ENCODE measurements at places on chromosomes 5 and 9.

GRCh38 chr9:134408389-134408788, 82.1 kb downstream of the RXRA start:
- DNase-seq = no peak

GRCh38 chr9:83535736-83536135, 2.5 kb downstream of the FRMD3 start:
- DNase-seq = no peak

DNA sequence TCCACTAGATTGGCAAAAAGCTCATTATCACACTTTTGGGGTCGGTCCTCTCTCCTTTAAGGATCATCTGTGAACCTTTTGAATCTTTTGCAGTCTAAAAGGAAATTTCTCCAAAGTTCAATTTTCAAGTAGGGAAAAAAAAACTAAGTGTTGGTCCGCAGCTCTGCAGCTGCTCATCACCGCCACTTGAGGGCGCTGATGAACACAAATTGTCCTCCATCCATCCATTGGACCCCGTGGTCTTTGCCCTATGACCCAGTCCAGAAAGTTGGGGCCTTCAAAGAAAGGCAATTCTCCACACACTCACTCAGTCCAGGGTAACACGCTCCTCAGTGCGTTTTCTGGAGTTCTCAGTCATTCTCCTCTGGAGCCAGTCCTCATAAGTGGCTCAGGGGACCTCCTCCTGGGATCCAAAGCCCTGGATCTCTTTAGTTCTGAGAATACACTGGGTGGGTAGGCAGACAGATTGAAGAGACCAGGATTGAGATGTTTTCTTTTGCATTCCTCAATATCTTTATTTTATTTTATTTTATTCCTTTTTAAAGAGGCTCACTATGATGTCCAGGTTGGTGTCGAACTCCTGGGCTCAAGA, 63.6 kb upstream of the SLC28A3 start:
- DNase-seq = no peak

- peak; percentile 22 for DNase-seq
Observed at GRCh38 chr5:169656125-169656901, 19.2 kb downstream of the DOCK2 start.

DNA sequence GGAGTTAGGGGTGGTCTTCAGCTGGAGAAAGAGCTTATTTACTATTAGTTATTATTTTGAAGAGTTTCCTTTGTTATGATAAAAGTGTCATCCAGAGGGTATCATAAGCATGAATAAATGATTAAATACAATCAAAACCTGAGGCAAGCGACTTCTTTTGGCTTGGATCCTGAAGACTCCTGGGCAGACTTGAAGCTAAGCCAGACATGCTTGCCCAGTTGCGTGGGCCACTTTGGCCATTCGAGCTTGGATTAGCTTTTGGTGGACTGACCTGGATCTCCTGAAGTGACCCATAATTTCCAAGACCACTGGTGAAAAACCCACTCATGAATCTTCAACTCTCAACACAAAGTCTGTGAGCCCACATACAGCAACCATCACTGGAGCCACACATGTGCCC, 335.8 kb downstream of the NR2F1-AS1 start:
- DNase-seq = no peak

- DNase-seq = no peak
Observed at GRCh38 chr5:164127527-164127926, 622.1 kb downstream of the MAT2B start.

DNA sequence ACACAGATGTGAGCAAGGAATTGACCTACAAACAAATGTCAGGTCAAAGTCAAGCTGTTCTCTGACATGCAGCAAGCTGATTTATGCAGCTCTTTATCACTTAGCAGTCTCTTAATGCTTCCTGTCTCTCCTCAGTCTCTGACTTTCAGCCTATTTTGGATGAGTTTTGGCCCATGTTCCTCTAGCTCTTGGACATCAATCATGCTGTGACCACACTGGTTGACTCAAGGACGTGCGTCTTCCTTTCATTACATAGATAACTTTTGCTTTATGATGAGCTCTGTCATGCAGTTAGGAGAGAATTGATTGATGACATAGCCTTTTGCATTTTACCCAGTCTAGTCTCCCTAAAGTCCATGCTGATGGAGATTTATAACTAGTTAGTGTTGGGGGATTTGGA, 9.4 kb upstream of the REEP5 start:
- no peak for DNase-seq

DNA sequence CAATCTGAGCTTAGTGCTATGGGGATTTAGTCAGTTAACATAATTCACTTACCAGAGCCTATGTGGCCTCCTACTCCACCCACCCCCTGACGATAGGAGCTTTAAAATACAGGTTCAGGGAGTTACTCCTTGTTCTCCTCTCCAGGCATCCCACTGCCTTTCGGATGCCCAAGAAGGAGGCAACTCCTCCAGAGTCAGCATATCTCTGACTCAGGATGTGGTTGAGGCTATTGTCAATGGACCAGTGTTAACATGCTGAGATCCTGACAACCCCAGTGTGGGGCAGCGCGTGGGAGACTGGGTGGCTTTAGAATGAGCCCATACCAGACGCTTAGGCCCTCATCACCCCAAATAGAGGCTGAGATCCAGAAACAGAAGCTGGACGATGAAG, 27.4 kb downstream of the BICD2 start:
- DNase-seq = no peak

DNA sequence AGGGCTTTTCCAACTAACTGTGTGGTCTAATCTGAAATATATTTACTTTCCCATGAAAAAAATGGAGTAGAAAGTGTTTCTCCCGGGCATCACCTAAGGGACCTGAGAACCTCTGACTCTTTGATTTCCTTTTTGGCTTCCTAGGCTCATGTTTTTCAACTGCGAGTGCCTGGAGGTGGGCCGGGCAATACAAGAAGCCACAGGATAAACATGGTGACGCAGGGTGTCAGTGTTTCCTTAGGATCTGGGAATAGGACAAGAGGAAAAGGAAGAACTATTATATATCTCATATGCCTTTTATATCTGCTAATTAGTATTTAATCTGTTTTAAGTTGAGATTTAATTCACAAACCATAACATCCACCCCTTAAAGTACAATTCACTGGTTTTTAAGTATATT, 11.4 kb upstream of the LECT2 start:
- no peak for DNase-seq

DNA sequence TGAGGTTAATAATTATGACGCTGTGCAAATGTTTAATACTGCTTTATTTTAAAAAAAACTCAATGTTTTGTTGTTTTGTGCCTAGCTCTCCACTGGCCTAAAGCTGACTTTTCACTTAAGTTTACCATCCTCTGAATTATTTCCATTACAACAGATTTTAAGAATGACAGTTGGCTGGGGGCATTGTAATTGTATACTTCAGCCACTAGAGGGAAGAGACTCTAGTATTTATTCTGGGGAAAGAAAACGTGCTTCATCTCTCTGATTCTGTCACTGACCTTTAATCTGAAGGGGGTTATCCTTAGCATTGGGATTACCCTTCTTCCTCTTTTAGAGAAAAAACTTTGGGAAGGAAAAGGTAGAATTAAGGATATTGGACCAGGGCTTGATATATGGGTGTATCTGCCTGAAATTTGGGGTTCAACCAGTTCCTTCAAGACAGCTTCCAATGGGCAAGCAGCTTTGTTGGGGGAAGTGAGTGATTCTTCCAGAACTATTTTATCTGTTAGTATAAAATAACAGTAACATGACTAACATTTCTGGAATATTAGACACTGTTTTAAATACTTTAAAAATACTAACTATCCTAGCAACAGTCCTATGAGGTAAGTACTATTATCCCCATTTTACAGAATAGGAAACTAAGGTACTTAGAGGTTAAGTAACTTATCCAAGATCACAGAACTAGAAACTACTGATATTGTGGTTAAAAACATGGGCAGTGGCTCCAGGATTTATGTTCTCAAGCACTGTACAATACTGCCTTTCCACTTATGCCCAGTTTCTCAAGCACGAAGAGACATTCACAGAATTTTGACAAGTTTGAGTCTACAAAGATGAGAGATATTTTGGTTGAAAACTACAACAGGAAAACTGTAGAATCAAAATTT, 208.4 kb downstream of the CD180 start:
- no peak for DNase-seq

DNA sequence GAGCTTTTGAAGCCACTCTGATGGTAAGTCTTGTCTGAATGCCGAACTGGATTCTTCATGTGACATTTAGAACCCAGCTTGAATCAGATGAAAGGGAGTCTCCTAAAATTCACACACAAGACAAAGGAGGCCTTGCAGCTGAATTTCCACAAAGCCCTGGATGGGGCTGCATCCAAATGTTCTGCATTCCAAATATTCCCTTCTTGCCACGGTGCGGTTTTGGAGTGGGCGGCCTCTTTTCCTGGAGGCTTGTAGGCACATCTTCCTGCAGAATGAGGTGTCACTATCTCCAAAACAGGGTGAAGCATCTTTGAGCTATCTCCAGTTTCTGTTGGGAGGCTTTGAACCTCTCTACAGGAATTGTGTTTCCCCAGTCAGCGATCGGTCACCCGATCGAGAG, 342.7 kb downstream of the ARHGEF28 start:
- DNase-seq = no peak

DNA sequence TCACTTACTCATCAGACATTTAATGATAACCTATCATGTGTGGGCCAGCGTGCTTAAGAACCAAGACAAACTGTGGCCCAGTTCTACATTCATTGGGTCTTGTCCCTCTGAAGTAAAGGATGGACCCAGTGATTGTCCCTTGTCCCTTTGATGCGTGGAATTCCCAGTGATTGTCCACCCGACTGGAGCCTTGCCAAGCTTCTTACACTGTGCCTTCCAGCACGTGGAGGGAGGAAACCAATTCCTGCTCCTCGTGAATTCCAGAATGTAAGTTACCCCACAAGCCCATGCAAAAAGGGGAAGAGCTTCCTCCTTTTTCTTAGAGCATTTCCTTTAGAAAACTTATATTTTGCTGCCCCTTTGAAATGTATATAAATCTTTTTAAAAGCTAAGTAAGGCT, 7.9 kb downstream of the CKMT2 start:
- DNase-seq = no peak

DNA sequence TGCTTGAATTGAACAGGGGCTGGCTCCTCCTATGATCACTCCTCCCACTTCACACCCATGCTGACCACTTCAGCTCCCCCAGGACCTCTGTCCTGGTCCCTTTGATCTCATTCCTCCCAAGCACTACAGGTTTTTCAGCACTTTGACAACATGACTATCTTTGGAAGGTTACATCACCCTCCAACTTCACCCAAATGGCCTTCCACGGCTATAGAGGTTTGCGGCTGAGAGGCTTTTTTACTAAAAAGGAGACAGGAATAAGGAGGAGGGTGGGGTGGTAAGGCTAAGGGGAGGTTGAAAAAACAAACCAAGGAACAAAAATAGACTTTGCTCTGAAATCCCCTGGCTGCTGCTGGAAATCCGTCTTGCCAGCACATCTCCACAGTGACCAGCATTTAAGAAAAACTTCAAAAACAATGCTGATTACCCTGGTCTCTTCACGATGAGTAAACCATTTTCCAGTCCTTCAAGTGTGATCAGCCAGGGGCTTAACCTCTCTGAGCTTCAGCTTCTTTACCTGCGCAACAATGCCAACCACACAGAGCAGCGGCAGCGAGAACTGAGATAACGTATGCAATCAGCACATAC, 102.7 kb downstream of the DPYSL3 start:
- no peak for DNase-seq

DNA sequence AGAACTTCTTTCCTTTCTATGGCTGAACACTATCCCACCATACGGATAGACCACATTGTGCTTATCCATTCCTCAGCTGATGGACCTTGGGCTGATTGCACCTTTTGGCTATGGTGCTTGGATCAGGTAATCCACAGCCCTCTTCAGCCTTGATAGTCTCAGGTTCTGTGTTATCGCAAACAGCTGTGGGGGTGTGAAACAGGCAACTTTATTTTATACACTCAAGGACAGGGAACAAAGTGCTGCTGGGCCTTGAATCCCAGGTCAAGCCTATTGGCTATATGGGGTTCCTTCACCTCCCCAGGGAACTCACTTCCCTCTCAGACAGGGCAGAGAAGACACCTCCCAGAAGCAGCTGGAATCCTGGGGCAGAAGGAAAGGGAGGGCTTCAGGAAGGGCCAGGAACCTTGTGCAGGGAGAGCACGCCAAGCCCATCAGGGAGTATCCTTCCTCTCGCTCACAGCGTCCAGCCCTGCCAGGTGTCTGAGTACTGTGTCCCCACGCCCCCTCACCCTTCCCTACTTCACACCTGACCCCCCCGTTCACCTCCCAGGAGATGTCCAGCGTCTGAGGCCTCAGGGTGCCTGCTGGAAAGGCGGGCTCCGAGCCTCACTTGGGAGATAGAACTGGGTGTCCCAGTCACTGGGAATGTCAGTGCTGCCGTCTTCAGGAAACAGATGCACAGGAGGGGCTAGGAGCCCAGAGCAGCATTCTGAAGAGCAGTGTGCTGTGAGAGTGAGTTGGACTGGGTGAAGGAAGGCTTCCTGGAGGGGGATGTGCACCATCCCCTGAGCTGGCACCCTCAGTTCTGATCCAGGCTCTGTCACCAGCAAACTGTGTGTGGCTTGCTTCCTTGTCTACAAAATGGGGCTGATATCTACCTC, 32.8 kb downstream of the AFAP1L1 start:
- DNase-seq = peak; percentile 38

GRCh38 chr5:84487963-84488362, 103.3 kb upstream of the EDIL3 start:
- DNase-seq = no peak

DNA sequence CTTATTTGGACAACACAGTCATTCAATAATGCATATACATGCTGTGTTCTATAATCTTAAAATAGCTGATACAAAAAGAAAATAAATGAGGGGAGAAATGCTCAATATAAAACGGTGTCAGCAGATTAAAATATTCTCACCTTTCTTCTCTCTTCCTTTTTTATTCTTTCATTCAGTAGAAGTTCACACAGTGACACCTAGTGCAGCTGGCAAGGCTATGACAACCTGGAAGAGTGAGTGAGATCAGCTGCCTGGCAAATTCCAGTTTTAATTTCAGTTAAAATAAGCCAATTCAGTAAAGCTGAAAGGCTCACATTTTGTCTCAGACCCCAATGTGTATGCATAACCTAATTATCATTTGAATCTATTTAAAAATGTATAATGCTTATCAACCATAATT, 150.3 kb downstream of the RASEF start:
- no peak for DNase-seq

GRCh38 chr9:83927591-83927990, 6.4 kb upstream of the KIF27 start:
- no peak for DNase-seq

- DNase-seq = no peak
Observed at GRCh38 chr9:3758816-3759576, 233.2 kb upstream of the RFX3 start.

GRCh38 chr5:157732130-157732514, 902 bp downstream of the THG1L start:
- no peak for DNase-seq

DNA sequence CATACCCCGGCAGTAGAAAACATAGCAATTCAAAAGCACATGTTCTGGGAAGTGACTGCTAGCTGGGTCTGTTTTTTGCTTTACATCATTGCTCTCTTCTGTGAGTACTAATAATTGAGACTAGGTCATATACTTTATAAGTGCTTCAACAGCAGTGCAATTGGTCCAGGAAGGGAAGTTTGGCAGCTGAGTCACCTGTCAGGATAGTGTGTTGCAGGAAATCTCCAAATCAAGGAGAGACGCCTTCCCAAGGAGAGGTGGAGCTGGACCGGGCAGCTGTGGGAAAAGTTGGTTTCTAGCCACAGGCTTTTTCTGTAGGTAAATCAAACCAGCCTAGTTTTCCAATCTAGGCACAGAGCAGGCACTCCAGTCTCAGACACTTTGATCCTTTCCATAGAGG, 330.1 kb downstream of the ENC1 start:
- no peak for DNase-seq

- no peak for DNase-seq
Observed at GRCh38 chr9:24602693-24603352, 57.1 kb upstream of the IZUMO3 start.

Data from left ventricle myocardium inferior (tissue), 1 donor.